ENCODE measurements at places on chromosomes 1 and 21. TPM values are rescaled to one million over a fixed set of nuclear protein-coding genes. Genes with fewer than 3 reads are reported as not detected.

TMEM82 gene
- 2.5 TPM for total RNA-seq

DNASE2B gene
- total RNA-seq, result not detected

WNT3A gene
- 0.06 TPM for total RNA-seq

ZNHIT6 gene
- total RNA-seq, result 11.2 TPM

CAPN8 gene
- 1.6 TPM for total RNA-seq

SLC1A7 gene
- total RNA-seq, result 0.23 TPM

KLHDC9 gene
- 10.7 TPM for total RNA-seq

HAO2 gene
- 30.5 TPM for total RNA-seq

OR6K3 gene
- total RNA-seq, result not detected

PTTG1IP gene
- 235 TPM for total RNA-seq

ERG gene
- 14.6 TPM for total RNA-seq

GJA8 gene
- 0.64 TPM for total RNA-seq

ADAM30 gene
- not detected for total RNA-seq

OR2G6 gene
- not detected for total RNA-seq

SPRR1A gene
- total RNA-seq, result not detected

TYW3 gene
- 11.4 TPM for total RNA-seq

OR2M3 gene
- not detected for total RNA-seq

SPRR4 gene
- not detected for total RNA-seq
